ENCODE measurements at places on chromosomes 1 and 21.

DNA sequence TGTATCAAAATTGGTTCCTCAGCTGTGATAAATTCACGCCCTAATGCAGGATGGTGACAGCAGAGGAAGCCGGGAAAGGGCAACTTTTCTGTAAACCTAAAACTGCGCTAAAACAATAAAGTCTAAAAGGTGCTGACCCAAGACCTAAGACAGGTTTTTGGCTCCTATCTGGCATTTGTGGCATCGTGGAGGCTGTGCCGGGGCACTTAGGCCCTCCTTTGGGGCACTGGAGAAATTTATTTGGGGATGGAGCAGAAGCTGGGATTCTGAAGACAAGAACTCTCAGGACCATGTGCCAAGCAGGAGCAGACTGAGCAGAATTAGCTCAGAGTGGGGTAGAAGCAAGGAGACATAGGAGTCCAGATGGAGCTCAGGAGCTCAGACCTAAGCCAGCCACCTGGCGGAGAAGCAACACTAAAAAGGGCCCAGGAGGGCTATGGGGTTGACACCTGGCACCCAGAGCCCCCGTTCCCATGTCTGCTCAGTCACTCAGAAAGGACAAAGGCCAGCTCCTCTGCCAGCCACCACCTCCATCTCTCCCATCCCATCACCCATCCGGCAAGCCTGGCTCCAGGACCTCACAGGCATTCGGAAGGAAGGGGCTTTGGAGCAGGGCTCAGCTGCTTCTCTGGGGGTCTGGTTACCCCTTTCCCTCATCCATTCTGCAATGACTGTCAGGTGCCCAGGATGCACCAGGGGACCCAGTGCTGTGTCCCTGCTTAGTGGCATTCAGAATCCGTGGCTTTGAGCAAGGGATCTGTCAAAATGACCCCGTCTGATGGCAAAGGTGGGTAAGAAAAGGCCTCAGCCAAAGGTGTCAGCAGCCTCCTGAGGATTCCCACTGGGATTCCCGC is 347.7 kb downstream of the NPHP4 start:
- DNase-seq = no peak

DNA sequence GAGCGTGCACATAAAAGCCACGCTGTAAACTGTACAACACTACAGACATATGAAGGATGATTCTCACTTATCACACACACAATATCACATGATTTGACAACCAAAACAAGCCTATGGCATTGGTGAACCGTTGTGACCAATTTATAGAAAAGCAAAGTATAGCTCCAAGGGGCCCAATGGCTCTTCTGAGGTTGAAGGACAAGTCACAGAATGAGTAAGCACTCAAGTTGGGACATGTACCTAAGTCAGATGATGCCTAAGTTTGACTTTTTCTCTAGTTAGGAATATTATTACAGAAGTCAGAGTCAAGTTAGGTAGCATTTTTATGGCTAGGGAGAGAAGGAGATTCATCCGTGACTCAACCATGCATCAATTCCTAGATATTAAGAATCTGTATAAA is 45.7 kb downstream of the PLPP3 start:
- no peak for DNase-seq

DNA sequence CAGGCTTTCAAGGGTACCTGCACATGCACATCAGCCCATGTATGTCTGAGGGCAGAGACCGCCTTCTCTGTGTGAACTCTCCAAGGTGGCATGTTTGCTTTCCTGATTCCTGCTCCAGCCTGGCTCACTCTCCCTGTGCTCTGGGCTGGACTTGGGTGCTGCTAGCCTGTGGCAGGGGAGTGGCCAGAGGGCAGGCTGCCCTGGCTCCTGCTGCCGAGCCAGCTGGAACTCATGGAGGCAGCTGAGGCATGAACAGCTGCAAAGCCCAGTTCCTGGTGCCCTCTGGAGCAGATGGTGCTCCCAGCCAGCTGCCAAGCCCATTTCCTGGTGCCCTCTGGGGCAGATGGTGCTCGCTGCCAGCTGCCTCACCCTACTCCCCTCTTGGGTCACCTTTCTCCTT is 7.6 kb downstream of the UBL4B start:
- DNase-seq = peak; percentile 88

DNA sequence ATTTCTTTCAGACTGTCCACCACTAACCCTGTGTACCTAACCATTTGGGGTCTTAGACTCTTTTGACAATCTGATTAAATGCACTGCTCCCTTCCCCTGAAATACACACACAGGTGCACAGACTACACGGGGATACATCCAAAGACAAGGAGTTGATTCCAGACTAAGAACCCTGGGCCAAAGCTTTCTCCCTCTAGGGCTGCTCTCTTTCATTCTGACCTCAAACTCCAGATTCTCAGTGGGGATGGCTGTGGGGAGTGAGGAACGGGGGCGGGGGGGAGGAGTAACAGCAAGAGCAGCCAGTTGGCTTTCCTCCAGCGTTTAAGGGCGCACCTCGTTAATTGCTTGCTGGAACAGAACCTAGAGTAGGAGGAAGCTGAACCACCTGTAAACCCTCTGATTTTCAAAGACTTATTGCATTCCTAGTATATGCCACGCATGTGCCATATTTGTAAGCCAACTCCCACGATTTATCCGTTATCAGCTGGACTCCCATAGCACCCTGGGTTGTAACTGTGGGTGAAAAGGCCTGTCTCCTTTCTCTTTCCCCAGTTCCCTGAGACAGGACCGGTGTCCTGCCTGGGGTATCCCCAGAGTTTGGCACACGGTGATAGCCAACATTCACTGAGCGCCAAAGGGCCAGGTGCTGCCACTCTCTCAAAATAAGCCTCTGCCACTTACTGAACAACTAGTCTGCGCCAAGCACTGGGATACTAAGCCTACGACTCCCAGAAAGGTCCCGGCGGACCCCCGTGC is 920 bp downstream of the MTHFR start:
- DNase-seq = peak; percentile 34

DNA sequence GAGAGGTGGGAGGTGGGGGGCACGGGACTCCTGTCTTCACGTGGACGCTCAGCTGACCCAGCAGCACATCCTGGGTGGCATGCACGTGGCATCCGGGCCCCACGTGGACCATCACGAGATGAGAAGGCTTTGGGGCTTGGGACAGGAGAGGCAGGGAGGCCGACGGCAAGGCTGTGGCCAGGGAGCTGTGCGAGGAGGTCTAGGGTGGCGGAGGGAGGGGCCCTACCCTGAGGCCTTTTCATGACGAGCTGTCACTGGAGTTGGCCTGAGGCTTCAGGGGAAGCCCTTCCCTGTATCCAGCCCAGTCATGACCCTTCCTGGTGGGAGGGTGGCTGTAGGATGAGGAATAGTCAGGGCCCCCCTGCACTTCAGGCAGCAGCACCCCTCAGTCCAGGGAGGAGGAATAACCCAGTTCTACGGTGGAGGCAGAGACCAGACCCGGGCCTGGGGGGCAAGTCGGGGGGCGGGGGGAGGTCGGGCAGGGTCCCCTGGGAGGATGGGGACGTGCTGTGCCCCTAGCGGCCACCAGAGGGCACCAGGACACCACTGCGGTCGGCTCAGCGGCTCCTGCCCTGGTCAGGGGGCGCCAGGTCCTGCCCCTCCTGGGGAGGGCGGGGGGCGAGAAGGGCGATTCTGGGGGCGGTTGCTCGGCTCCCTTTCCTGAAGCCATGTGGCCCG is 2.0 kb upstream of the PERM1 start:
- DNase-seq = no peak

DNA sequence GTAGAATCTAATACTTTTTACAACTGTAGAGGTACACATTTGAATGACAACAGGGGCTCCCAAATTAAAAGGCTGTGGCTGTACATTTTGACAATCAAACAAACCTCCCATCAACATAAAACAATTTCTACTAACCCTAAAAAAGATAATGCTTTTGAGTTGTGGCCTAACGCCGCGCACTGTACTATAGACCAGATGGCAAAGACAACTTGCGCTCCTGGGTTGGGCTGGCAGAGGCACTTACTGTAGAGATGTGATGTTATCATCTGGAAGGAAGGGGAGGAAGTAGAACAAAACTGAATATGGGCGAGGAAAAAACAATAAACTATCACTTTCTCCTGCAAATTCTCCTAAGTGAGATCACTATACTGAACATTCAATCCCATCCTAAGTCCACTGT is 26.1 kb downstream of the SPRTN start:
- DNase-seq = no peak
